Lung (tissue), 17 donors: ENCODE measurements at places on chromosomes 3 and 15. TPM values are rescaled to one million over a fixed set of nuclear protein-coding genes. Genes with fewer than 3 reads are reported as not detected.
A peak's percentile ranks its signal among the peaks of the same experiment; 100 is the strongest.

- H3K27ac ChIP-seq: peak overlapping the region; percentile 61
- no peak overlapping the region for H3K4me3 ChIP-seq
- H3K36me3 ChIP-seq: no peaks in the 10 kb centered on the region
- peaks cover 36% of the 10 kb centered on the region for H3K4me1 ChIP-seq
These were observed 13.5 kb downstream of the VIPR1 start for GRCh38 chr3:42515976-42516375.

GRCh38 chr3:177294221-177294620, 96.9 kb upstream of the TBL1XR1 start:
- H3K27ac ChIP-seq: peak overlapping the region; percentile 87
- no peaks in the 10 kb centered on the region for H3K27me3 ChIP-seq
- H3K4me1 ChIP-seq: no peaks in the 10 kb centered on the region
- H3K4me3 ChIP-seq: no peak overlapping the region

GRCh38 chr3:64956711-64957325, 269.0 kb upstream of the ADAMTS9 start:
- no peak for DNase-seq
- H3K27me3 ChIP-seq: no peaks in the 10 kb centered on the region
- no peaks in the 10 kb centered on the region for H3K36me3 ChIP-seq
- H3K27ac ChIP-seq: no peak overlapping the region

GRCh38 chr15:58213587-58214338, 75.6 kb downstream of the AQP9 start:
- no peaks in the 10 kb centered on the region for H3K27me3 ChIP-seq
- H3K4me3 ChIP-seq: no peak overlapping the region
- H3K4me1 ChIP-seq: no peaks in the 10 kb centered on the region
- no peak overlapping the region for H3K27ac ChIP-seq
- no peaks in the 10 kb centered on the region for H3K36me3 ChIP-seq

DNA sequence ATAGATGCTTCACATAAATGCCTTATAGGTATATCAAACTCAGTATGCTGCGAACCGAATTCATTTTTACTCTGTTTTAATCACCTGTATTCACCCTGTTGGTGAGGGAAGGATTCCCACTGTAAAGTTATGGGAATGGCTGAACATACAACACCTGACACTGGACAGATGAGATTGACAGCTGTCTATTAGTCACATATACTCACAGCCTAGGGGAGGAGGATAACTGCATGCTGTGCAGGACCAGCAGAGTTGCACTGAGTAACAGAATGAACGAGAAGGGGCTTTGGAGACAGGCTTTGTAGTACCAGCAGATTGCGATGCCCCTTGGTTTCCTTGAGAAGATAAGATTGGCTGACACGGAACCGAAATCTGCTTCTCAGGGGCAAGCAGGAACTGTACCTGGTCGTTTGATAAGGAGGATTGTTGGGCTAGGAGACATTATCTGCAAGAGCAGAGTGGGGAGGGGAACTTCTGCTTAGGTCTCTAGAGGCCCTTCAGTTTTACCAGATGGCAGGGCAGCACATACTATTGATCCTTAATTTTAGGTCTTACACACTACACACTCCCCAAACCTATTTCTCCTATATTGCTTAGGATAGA, 43.5 kb upstream of the SLC22A13 start:
- H3K27me3 ChIP-seq: no peaks in the 10 kb centered on the region
- peaks cover 3% of the 10 kb centered on the region for H3K36me3 ChIP-seq
- H3K4me3 ChIP-seq: no peak overlapping the region

GRCh38 chr3:189013224-189013888, 158.4 kb upstream of the TPRG1 start:
- H3K36me3 ChIP-seq: no peaks in the 10 kb centered on the region
- no peaks in the 10 kb centered on the region for H3K4me1 ChIP-seq
- no peak for DNase-seq
- H3K27ac ChIP-seq: no peak overlapping the region

- H3K4me1 ChIP-seq: peaks cover 4% of the 10 kb centered on the region
- H3K27ac ChIP-seq: no peak overlapping the region
- H3K27me3 ChIP-seq: no peaks in the 10 kb centered on the region
- H3K36me3 ChIP-seq: no peaks in the 10 kb centered on the region
- H3K4me3 ChIP-seq: no peak overlapping the region
These were observed 167.2 kb upstream of the TLE3 start for GRCh38 chr15:70264738-70265465.

GRCh38 chr3:47605652-47606051, 27.0 kb upstream of the CSPG5 start:
- no peaks in the 10 kb centered on the region for H3K4me1 ChIP-seq
- DNase-seq: no peak
- H3K4me3 ChIP-seq: no peak overlapping the region
- no peak overlapping the region for H3K27ac ChIP-seq

DNA sequence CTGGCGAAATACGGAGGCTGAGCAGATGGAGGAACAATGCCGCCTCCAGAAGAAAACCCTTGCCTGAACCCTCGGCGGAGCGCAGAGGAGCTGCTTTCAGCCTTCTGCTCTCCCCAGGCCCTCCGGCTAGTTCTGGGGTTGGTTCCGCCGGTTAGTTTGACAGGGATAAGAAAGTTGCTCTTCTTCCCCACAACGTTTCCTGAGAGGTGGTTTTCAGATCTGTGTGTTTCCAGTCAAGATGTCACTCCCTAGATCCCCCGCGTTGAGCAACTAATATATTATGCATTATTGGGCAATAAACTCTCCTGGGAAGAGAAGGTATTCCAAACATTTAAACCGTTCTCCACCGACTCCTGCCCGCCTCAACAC, 551 bp downstream of the NLGN1 start:
- H3K36me3 ChIP-seq: no peaks in the 10 kb centered on the region
- H3K27ac ChIP-seq: peak overlapping the region; percentile 11
- no peak for DNase-seq
- H3K4me1 ChIP-seq: peaks cover 2% of the 10 kb centered on the region
- no peaks in the 10 kb centered on the region for H3K27me3 ChIP-seq

DNA sequence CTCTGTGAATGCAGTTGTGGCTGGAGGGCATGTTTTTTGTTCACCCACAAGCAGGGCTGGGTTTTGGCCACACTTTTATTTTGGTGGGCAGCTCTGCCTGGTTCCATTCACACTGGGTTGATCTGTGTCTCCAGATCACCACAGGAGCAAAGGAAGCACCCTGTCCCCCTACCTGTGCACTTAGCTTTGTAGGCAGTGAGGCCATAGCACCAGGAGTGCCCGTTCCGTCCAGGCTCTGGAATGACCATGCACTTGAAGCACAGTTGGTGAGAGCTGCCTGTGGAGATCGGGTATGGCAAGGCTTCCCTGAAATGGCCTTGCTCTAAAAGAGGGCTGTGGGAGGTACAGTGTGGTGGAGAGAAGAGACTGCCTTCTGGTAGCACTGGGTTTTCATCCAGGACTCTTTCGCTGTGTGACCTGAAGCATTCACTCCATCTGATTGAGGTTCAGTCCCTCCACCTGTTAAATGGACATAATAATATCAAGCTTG, 31.7 kb downstream of the MINAR1 start:
- no peaks in the 10 kb centered on the region for H3K36me3 ChIP-seq
- H3K27ac ChIP-seq: no peak overlapping the region
- no peaks in the 10 kb centered on the region for H3K4me1 ChIP-seq
- no peaks in the 10 kb centered on the region for H3K27me3 ChIP-seq
- no peak for DNase-seq
- no peak overlapping the region for H3K4me3 ChIP-seq

- H3K27me3 ChIP-seq: no peaks in the 10 kb centered on the region
- H3K36me3 ChIP-seq: peaks cover 10% of the 10 kb centered on the region
- H3K4me1 ChIP-seq: no peaks in the 10 kb centered on the region
- DNase-seq: no peak
- no peak overlapping the region for H3K4me3 ChIP-seq
- H3K27ac ChIP-seq: no peak overlapping the region
These were observed 65.9 kb downstream of the BTD start for GRCh38 chr3:15667484-15667883.

The ZMYND10 gene
- 117 TPM for total RNA-seq

The MUC20 gene
- total RNA-seq: 20.7 TPM

The EXD1 gene
- 0.15 TPM for total RNA-seq

The COL7A1 gene
- total RNA-seq: 18.7 TPM

The EDEM1 gene
- 73.2 TPM for total RNA-seq

The A4GNT gene
- not detected for total RNA-seq

The SUCNR1 gene
- total RNA-seq: 0.60 TPM

The ILDR1 gene
- 8.9 TPM for total RNA-seq
